ENCODE measurements at places on chromosomes 12 and 14.

GRCh38 chr12:77514511-77514910 is 316.2 kb upstream of the NAV3 start:
- H3K27ac ChIP-seq, result no peak overlapping the region
- DNase-seq, result no peak
- no peak overlapping the region for H3K4me3 ChIP-seq
- H3K4me1 ChIP-seq, result no peaks in the 10 kb centered on the region
- no peaks in the 10 kb centered on the region for H3K27me3 ChIP-seq
- H3K36me3 ChIP-seq, result no peaks in the 10 kb centered on the region

DNA sequence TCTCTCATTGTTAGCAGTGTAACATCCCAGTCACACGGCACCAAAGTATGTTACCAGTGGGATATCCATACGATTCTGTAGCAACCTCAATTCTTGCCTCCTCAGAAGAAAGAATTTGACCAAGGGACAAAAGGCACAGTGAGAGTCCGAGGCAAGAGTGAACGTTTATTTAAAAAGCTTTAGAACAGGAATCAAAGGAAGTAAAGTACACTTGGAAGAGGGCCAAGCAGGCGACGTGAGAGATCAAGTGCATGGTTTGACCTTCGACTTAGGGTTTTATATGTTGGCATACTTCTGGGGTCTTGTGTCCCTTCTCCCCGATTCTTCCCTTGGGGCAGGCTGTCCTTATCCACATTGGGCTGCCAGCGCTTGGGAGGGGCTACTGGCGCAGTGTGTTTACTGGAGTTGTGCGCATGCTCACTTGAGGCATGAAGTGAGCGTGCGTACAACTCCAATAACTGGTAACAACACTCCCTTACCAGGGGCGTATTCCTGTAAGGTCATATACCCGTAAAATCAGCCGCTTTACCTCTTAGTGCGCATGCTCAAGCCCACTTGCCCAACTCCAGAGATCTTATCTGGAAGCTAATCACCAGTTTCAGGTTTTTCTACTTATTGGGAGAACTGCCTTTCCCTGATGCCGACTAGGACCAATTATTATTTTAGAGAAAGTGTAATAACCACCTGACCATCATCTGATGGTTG is 71.7 kb downstream of the FAR2 start:
- H3K4me3 ChIP-seq, result no peak overlapping the region
- no peaks in the 10 kb centered on the region for H3K4me1 ChIP-seq
- no peak overlapping the region for H3K27ac ChIP-seq
- no peak for DNase-seq
- no peaks in the 10 kb centered on the region for H3K27me3 ChIP-seq

DNA sequence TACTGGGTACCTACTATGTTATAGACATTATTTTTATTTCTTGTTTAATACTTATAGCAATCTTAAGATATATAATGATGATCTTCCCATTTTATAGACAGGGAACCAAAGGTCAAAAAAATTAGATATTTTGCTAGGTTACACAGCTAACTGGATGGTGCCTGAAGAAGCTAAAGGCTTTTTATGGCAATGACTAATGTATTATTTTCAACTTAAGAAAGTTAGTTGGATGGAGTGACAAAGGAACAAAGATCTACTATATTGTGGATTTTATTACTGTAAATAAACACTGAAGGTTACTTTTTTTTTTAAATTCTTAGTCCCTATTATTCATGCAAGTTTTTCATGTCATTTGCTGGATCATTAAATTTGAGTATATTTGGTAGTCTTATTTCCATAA is 227.9 kb downstream of the GPHN start:
- H3K27ac ChIP-seq, result no peak overlapping the region
- no peaks in the 10 kb centered on the region for H3K4me1 ChIP-seq
- no peak for DNase-seq

DNA sequence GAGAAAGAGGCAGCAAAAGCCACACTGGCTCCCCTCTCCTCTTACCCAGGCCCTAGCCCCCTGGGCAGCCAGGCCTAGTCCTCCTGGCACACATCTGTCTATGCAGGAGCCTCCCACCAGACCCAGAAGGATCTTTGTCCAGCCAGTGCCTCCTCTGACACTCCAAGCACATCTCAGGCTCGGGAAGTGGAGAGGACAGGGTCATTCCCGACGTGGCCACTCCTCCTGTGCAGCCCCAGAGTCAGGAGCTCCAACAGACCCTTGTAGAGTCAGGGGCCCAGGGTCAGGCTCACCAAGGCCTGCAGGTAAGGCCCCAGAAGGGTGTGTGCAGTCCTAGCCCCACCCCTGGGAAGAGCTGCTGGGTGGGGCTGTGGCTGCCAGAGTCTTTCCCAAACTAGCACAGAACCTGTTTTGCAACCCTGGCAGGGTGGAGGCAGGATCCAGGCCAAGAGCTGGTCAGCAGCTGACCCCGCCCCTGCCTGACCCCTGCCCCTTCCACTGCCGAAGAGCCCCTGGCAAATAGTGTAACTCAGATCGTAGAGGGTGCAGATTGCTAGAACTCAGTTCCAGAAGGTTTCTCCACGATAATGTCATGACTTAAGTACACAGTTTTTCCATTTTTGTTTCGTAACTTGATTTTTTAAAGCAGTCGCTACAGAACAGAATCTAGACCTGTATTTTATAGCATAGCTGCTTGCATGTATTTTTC is 26.6 kb upstream of the PNMA1 start:
- DNase-seq, result no peak
- H3K27ac ChIP-seq, result peak overlapping the region; percentile 92
- peaks cover 65% of the 10 kb centered on the region for H3K4me1 ChIP-seq
- peaks cover 21% of the 10 kb centered on the region for H3K36me3 ChIP-seq
- H3K4me3 ChIP-seq, result peak overlapping the region; percentile 78
